ENCODE measurements at places on chromosomes 5 and 9.

DNA sequence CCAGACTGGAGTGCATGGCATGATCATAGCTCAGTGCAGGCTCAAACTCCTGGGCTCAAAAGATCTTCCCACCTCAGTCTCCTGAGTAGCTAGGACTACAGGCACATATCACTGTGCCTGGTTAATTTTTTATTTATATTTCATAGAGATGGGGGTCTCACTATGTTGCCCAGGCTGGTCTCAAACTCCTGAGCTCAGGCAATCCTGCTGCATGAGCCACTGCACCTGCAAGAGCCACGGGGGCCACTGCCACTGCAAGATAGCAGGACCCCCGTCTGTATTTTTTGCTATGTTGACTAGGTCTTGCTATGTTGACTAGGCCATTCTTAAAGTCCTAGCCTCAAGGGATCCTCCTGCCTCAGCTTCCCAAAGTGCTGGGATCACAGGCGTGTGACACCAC is 6.5 kb downstream of the CYSTM1 start:
- DNase-seq, result no peak

DNA sequence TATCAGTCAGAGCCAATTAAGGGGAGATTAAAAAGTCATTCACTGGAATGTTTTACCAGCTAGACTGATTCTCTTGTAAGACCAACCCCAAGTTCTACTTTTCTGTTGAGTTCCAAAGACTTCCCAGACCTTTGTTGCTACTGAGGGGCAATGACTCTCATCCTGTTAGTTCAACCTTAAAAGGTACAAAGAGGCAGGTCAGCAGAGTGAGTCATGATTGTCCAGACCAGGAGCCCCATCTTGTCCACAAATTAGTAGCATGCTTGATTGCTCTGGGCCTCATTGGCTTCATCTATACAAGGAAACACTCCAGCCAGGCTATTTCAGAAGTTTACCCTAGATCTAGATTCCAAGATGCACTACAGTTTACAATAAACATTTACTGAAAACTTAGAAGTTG is 79.9 kb upstream of the IL7R start:
- DNase-seq, result no peak

DNA sequence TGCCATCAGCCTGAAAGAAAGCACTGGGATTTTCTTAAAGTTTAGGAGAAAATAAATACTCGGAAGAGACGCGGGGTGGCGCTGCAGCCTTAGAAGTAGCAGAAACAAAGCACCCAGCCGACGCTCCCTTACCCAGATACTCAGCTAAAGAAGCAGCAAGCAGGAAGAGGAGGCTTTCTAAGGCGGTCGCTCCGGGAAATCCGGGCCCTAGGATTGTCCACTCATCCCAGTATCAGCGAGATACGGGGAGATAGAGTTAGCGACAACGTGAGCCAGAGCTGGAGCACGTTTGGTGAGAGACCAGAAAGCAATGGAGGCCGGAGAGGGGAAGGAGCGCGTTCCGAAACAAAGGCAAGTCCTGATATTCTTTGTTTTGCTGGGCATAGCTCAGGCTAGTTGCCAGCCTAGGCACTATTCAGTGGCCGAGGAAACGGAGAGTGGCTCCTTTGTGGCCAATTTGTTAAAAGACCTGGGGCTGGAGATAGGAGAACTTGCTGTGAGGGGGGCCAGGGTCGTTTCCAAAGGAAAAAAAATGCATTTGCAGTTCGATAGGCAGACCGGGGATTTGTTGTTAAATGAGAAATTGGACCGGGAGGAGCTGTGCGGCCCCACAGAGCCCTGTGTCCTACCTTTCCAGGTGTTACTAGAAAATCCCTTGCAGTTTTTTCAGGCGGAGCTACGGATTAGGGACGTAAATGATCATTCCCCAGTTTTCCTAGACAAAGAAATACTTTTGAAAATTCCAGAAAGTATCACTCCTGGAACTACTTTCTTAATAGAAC is at the start of gene PCDHB2:
PCDHB2 (plus strand) TSS at position 135 of the 782 bp plus-strand sequence; CDS start at position 311, 176 bp downstream.
- DNase-seq, result peak; percentile 29

GRCh38 chr5:123164054-123164453 is 75.0 kb downstream of the PRDM6 start:
- DNase-seq, result no peak

- no peak for DNase-seq
Observed at GRCh38 chr5:131379723-131380122, 115.9 kb downstream of the CDC42SE2 start.

GRCh38 chr9:125558453-125559092 is 148.4 kb downstream of the MAPKAP1 start:
- peak; percentile 70 for DNase-seq

GRCh38 chr5:173513521-173513991 is 102.9 kb downstream of the BOD1 start:
- DNase-seq, result no peak

DNA sequence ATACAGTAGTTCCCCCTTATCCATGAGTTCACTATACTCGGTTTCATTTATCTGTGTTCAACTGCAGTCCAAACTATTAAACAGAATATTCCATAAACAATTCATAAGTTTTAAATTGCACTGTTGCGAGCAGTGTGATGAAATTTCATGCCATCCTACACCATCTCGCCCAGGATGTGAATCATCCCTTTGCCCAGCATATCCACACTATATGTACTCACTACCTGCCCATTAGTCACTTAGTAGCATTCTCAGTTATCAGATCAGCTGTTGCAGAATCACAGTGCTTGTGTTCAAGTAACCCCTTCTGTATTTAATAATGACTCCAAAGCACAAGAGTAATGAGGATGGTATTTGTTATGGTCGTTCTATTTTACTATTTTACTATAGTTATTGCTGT is 51.5 kb downstream of the SHOC1 start:
- no peak for DNase-seq

GRCh38 chr5:68740226-68740910 is 353.4 kb upstream of the SLC30A5 start:
- no peak for DNase-seq

DNA sequence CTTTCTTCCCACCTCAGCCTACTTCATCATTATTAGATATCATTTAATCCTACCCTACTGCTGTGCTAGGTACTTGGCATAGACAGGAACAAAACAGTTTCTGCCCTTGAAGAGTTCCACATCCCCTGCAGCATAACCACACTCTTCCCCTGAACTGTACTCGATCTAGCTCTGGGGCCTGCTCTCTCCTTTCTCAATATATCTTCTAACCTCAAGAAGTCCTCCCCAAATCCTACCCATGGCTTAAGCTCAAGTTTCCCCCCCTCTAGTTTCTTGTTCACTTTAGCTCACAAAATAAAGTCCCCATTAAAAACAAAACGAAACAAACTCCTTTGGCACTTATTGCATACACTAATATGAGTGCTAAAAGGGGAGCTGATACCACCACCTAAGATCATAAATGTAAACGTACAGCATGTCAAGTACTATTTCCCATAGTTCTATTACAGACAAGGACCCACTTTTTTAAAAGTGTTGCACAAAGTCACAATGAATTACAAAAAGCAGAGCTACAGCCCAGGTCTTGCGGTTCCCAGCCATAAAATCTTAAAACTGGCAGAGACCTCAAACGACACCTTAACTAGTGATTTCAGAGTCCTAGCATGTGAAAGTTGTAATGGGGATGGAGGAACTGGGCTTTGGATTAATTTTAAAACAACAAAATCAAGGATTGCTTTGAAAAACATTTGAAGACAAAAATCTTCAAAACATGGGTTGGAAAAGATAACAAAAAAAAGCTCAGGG is 80.7 kb downstream of the PTPDC1 start:
- DNase-seq, result peak; percentile 74

- no peak for DNase-seq
Observed at GRCh38 chr5:72688916-72689315, 127.5 kb upstream of the TNPO1 start.

GRCh38 chr9:134568811-134569210 is 72.8 kb upstream of the COL5A1 start:
- DNase-seq, result no peak

DNA sequence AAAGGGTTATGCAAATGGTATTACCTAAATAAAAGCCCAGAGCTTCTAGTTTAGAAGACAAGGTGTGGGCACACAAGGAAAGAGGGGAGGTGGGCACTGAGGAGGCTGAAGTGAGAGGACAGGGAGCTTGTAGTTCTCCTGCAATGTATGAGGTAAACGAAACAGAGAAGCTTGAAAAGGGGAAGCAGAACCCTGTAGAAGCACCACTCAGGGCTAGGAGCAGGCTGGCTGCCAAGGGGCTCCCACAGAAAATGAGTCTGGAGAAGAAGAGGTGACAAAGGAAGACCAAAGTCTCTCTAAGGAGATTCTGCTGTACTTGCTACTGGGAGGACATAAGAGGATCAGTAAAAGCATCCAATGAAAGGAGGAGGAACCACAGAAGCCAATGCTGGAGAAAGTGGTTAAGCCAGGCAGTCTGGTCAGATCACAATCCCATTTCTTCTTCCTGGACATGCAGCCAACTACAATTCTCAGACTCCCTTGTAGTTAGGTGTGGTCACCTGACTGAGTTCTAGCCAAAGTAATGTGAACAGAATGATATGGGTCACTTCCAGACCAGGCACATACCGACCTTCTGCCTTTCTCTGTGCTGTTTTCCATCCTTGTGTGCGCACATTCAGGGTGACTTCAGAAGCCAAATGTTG is 174.5 kb upstream of the MAP3K1 start:
- no peak for DNase-seq

GRCh38 chr9:6277417-6277816 is 50.8 kb upstream of the TPD52L3 start:
- no peak for DNase-seq

DNA sequence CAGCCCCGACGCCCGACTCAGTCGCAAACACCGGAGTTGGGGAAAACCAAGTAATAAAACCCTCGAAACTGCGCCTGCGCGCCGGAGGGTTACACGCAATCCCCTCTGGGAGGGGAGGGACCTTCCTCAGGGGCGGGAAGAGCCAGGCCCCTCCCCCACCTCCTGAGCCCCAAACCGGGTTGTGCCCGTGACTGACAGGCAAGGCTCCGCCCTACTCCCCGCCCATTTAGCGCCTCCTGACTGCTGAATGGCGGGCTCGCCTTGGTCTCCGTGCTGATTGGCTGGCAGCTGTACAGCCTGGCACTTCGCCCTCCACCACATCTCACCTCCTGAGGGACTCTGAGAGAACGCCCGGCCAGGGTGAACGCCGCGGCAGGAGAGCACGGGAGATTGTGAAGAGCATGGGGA is at the start of gene PRDM9:
PRDM9 (plus strand) TSS at position 332 of the 408 bp plus-strand sequence. CDS start 1,425 bp downstream, outside the sequence.
- DNase-seq, result no peak

DNA sequence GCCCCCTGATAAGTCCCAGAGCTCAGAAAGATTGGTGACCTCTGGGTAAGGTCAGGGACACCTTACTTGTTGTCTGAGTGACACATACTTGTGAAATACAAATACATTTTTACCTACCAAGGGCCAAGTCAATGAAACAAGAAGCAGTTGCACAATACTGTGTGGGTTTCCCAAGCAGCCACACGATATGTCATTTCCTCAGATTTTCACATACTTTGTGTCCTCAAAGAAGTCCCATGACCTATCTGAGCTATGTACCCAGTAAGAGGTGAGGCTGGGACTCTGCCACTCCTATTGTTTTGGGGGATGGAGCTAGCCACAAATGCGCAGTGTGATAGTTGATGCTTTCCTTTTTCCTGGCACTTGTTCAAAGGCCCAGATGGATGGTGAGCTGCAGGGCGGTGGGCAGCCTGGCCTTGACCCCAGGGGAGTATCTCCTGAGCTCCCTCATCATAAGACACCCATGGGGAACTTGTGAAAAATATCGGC is 4.8 kb upstream of the SLC25A51 start:
- no peak for DNase-seq

DNA sequence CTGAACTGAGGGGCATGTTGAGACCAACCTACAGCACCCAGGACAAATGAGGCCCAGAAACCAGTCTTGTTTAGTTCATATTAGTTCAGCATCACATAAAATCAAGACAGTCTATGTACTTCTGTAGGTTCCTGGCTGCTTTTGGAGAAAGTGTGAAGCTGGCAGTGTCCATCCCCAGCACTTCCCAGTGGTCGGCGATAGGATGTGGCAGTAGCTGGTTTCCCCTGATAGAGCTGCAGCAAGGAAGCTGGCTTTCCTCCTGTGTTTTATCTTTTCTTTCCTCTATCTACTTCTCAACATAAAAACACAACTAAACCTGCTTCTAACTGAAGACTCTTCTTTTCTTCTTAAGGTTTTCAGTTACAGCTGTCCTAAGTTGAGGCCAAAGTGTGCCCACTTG is 43.0 kb upstream of the SLC46A2 start:
- DNase-seq, result no peak

DNA sequence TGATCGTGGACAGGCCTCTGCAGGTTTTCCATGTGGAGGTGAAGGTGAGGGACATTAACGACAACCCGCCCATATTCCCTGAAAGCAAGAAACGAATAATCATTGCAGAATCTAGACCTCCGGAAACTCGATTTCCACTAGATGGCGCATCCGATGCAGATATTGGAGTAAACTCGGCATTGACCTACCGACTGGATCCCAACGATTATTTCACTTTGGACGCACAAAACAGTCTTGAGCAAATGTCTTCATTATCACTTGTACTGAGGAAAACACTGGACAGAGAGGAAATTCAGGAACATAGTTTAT is 621 bp downstream of the PCDHA13 start:
- DNase-seq, result peak; percentile 6

GRCh38 chr5:32720300-32720699 is 9.2 kb downstream of the NPR3 start:
- no peak for DNase-seq

DNA sequence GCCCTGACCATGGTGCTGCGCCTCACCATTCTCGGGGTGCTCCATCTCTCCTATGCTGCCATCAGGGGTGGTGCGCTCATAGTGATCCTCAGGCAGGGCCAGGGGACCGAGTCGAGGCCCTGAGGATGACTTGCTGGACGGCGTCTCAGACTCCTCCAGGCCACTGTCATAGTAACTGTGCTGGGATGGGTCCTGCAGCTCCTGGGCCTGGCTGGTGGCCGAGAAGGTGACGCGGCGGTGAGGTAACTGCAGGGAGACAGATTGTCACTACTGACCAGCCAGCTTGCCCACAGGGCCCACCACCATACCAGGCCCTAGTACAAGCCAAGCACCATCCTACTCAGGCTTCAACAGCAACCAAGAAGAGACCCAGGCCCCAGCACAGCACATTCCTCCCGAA is 21.0 kb downstream of the PCDH1 start:
- DNase-seq, result no peak

GRCh38 chr5:59116231-59116865 is 533.5 kb downstream of the RAB3C start:
- no peak for DNase-seq

DNA sequence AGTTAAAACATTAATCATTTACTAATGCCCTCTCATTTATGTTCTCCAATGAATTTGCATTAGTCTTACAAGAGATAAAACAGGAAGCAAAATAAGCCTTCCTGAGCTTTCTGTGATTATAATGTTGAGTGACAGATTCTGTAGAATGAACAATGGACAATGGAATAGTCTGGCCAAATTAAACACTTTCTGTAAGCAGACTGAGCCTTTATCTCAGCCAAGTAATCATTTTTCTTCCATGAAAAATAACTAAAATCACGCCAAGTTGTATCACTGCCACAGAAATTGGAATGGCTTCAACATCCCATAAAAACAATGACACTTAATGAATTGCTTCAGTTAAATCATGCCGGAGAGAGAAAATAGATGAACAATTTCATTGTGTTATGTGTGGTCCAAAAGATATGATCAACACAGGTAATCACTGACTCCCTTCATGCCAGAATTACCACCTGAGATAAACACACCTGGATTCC is 63.0 kb downstream of the TSSK1B start:
- DNase-seq, result no peak
